ENCODE measurements at places on chromosomes 2 and 18. TPM values are rescaled to one million over a fixed set of nuclear protein-coding genes. Genes with fewer than 3 reads are reported as not detected.

Gene ABCA12
- total RNA-seq = not detected

DNA sequence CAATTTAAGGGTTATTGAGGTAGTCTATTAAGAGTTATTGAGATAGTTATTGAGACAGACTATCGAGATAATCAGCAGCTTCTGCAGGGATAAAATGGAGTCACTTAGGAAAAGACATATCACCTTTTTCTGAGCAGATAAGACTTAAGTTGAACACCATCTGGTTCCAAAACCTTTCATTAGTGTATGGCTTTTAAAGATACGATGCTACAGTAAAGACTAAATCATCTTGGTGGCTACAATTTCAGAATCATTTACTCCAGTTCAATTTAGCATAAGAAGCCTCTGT lies 68.6 kb upstream of the DNAJC10 start:
- no peak for DNase-seq

Gene BCL11A
- 2.1 TPM for total RNA-seq

GRCh38 chr18:25974630-25975077 lies 115.8 kb downstream of the SS18 start:
- no peak for DNase-seq

Gene UCN
- 6.5 TPM for total RNA-seq

GRCh38 chr2:175151791-175152190 lies 16.2 kb downstream of the ATF2 start:
- no peak for DNase-seq

Gene REG1B
- total RNA-seq = not detected

Gene GKN2
- not detected for total RNA-seq

- no peak for DNase-seq
Observed at GRCh38 chr2:177882501-177882900, 190.1 kb downstream of the PDE11A start.

Gene KIF5C
- 3.6 TPM for total RNA-seq

Gene CYP1B1
- 6.7 TPM for total RNA-seq

DNA sequence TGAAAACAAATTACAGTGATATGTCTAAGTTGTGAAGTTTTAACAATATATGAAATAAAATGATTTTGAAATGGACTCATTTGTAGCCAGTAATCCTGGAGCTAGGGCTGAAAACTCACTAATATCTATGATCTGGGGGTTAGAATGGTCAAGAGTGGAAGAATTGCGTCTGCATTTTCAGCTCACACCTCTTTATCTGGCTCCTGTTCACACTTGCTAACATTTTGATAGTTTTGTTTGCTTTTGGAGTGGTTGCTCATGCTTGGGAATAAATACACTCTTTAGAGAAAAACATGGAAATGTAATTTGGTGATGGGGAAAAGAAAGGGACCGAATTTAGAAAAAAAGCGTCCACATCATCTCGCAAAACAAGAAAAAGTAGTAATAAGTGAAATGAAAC lies 30.7 kb downstream of the UBE2F start:
- DNase-seq = no peak

- DNase-seq = no peak
Observed at GRCh38 chr18:23330423-23330822, 122.7 kb upstream of the RIOK3 start.

Gene B4GALT6
- 1.6 TPM for total RNA-seq

DNA sequence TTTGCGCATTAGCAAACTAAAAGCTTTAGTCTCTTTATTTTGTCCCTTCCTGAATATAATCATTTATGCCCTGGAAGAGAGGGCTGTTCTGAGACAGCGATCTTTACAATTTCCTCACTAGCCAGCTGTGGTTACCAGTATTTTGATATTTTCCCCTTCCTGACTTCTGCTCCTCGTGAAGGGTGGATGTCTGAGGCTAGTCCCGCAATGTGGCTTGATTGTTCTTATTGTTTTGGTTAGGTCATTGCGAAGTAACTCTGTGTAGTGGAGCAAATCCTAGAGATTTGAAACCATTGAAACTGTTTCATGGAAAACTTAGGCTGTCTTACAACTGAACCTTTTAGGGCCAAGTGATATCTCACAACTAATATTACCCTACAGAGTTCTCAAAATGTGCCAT lies 2.4 kb downstream of the MRPL33 start:
- DNase-seq = no peak

DNA sequence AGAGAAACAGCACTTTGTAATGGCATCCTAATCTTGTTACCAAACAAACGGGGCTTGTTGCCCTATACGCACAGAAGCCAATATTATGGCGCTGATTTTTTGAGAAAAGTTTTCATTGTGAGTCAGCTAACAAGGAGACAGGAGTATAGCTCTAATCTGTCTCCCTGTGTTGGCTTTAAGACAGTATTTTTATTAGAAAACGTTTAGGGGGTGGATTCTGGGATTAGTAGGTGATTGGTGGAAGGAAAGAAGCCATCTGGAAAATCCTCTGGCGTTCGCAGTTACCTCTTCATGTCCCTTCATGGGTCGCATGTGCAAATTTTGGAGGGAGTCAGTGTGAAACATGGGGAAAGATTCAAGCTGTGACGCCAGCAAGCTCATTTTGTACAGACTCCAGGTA lies 698 bp upstream of the TMEM237 start:
- no peak for DNase-seq

Gene CABLES1
- not detected for total RNA-seq

- no peak for DNase-seq
Observed at GRCh38 chr2:20382965-20383810, 32.5 kb upstream of the PUM2 start.

DNA sequence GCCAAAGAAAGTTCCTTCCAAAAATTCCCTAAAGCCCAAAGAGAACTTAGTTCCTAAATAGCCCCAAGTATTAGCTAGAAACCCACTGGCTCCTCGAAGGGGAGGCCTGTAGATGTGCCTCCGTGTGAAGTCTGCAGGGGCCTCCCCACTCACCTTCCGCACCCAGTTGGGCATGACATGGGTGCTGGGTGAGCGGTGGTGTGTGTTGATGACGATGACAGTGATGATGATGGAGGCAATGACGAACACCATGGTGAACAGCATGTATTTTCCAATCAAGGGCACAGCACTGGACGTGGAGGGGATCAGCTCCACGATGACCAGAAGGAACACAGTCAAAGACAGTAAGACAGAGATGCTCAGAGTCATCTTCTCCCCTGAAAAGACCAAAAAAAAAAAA lies 14.5 kb downstream of the CHRNA1 start:
- no peak for DNase-seq

DNA sequence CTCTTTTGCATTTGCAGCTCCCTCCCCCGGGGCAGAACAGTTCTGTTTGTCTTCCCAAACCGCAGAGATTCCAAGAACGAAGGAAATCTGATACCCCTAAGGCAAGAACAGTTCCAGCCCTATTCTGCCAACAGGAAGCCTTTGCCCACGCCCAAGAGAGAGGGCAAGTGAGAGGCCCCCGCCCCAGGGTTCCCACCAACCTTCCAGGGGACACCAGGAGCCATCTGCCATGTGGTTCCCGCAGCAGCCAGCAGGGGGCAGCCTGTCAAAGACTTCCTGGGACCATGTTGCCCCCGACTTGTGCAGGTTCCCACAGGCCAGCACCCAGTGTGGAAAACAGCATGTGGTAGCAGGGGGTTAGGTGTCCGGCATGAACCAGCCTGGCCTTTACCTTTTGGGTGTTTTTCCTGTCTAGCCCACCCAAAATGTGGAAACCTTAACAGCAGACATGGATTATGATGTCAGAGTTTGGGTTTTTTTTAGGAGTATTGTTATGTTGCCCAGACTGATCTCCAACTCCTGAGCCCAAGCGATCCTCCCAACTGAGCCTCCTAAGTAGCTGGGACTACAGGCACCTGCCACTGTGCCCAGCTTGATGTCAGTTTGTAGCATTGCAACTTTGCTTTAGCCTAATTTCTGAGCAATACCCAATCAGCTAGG lies 21.7 kb upstream of the EFHD1 start:
- DNase-seq = peak; percentile 43

GRCh38 chr2:202032846-202033316 lies 774 bp upstream of the FZD7 start:
- DNase-seq = peak; percentile 23

Gene TMEM200C
- not detected for total RNA-seq

- no peak for DNase-seq
Observed at GRCh38 chr2:40823478-40823877, 371.6 kb upstream of the SLC8A1 start.

DNA sequence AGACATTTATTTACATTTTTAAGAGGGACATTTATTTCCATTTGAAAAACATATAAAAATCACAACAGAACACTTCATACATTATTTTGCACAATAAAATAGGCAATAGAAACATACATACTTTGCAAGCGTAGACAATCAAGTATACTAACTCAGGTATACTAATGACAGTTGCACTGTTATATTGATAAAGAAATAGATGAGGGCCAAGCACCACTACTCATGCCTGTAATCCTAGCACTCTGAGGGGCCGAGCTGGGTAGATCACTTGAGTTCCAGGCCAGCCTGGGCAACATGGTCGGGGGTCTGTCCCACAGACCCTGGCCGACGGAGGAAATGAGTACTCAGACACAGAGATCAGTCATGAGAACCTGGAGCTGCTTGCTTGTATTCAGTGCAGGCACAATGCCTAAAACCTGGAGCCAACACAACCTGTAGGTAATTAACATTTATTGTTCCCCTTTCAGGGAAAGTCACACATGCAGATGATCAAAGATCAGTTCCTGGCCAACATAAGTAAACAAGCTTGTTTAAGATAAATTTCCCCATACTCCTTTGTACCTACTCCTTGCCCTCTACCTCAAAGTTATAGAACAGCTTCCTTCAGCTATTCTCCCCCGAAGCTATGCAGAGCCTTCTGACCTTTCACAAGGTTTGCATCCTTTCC lies 1960.2 kb downstream of the SUCLG1 start:
- no peak for DNase-seq

DNA sequence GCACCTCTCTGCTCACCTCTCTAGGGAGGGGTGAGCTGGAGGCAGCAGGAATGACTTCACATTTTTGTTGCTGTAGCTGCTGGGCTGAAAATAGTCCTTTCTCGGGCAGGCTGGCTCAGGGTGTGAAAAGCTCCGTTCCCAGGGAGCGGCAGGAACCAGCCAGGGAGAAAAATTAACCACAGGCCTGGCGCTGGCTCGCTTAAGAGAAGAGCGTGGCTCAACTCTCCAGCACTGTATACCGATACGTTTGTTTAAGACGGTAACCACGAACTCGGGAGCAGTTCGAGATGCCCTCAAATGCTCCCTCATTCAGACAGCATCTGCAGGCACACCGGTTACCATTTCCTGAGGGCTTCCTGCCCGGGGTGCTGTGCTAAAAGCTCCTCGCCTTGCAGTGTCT lies 129.6 kb downstream of the CELF4 start:
- DNase-seq = no peak

- peak; percentile 57 for DNase-seq
Observed at GRCh38 chr2:203804070-203804469, 63.5 kb upstream of the CTLA4 start.

DNA sequence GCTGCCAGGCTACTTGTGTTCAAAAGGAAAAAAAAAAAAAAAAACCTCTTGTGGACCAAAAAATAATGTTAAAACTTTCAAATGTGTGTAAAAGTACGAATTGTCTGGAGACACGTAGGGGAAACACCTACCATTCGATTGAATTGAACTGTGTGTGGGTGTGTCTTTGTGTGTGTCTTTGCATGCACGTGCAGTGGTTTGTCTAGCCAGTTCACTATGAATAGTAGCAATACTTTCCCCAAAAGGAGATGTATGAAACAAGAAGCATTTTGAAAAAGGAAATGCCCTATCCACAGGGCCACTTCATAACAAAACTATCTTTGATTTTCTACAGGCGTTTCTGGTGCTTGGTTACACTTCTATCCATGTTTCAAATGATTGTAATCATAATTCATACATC lies 186.8 kb downstream of the RPRM start:
- DNase-seq = no peak

GRCh38 chr2:36059691-36060090 lies 295.9 kb upstream of the CRIM1 start:
- DNase-seq = no peak

DNA sequence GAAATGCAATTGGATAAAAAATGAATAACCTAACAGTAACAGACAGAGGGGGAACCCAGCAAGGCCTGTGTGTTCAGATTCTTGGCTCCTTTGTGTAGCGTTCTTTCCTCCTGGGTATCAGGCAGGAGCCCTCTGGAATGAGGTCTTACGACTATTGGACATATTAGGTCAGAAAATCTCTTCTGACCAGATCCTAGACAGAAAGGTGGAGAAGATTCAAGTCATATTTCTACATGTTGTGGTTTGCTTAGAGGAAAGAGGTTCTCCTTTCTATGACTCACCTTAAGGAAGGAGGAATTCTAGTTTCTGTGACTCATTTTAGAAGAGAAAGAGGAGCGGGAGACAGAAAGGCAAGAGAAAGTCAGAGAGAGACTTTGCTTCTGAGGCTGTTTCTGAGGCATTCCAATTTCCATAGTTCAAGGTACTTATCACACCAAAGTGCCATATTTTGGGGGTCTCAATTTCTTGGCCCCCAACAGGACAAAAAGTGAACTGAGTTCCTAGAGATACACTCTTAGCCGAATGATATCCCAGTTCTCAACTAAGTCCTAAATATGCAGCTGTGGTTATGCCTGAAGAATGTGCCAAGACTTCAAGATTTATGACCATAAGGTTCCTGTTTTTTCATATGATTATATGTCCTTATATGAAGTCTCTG lies 618.6 kb downstream of the ZEB2 start:
- DNase-seq = no peak

Gene DCDC2C
- total RNA-seq = not detected

DNA sequence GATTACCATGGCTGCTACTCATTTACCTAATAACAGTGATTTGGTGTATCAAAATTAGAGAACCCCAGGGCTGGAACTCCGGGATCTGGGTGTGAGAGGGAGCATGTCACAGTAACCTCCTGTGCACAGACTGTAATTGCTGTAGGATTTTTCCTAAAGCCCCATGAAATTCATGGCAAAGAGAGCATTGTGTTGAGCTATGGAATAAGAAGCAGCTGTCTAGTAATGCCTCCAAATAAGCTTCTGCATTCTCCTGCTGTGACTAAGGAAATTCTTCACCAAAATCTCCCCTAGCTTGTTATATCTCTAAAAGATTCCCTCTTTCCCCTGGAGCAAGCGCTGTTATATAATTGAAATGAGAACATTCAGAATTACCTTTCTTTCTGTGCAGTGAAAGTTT lies 158.1 kb upstream of the SPATS2L start:
- DNase-seq = no peak

DNA sequence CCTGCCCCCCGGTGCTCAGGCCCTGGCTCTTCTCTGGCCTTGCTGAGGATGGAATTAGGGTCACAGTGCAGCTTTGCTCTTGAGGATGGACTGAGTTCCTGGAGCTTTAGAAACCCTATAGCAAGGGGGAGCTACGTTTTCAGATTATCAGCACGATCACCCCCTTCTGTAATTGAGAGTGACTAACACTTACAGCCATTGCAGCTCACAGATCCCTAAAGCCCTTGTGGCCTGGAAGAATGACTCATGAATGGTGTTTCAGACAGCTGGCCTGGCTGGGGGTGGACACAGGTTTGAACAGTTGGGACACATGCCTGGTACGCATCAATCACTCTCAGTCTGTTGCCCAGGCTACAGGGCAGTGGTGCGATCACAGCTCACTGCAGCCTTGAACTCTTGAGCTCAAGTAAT lies 79.7 kb upstream of the IGFBP5 start:
- no peak for DNase-seq
